ENCODE measurements at places on chromosomes 3 and 15. TPM values are rescaled to one million over a fixed set of nuclear protein-coding genes. Genes with fewer than 3 reads are reported as not detected.

The OTOL1 gene
- total RNA-seq, result not detected

The CCR8 gene
- total RNA-seq, result not detected

The GOLGA8G gene
- total RNA-seq, result not detected

The AGBL1 gene
- not detected for total RNA-seq

The DHFR2 gene
- total RNA-seq, result 9.5 TPM

The TASOR gene
- total RNA-seq, result 35.2 TPM

The SCAANT1 gene
- not detected for total RNA-seq

The DLG1 gene
- 53.4 TPM for total RNA-seq

The A4GNT gene
- total RNA-seq, result not detected

The HESX1 gene
- total RNA-seq, result not detected

The EXD1 gene
- not detected for total RNA-seq

The MAGEL2 gene
- total RNA-seq, result 0.52 TPM

The FES gene
- 16.2 TPM for total RNA-seq

Data from epithelial cell of alveolus of lung (primary cell).